ENCODE measurements at places on chromosomes 16 and 17.
A peak's percentile ranks its signal among the peaks of the same experiment; 100 is the strongest.

DNA sequence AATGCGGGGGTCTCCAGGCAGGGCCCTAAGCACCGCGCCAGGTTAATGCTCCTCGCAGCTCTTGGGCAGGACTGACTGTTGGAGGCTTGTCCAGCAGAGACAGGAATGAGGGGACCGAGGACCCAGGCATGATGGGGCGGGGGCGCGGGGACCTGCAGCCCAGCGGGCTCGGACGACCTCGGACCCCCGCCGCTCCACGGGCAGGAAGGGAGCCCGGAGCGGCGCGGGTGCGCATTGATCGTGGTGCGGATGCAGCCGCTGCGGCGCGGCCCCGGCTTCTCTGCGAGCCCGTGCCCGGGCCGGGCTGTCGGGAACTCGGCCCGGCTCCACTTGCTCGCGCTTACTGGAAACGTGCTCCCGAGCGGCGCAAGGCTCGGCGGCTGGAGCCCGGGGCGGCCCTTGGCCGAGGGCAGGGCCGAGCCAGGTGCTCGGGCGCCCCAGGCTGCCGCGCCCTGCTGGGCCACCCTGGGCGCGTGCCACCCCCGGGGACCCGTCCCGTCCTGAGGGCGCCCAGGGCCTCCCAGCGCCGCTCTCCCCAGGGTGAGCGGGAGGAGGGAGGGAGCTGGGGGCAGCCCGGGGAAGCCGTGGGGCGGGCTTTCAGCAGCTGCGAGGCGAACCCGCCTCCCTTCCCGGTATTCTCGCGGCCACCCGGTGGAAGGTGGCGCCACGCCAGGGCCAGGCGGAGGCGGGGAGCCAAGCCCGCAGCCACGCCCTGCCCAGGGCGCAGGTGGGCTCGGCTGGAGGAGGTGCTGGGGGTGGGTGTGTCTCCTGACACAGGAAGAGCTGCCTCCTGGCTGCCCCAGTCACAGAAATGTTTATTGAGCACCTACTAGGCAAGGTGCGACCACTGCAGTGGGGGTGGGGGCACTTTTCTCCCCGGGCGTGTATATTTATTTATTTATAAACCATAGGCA is 45.9 kb downstream of the SOCS3 start:
- DNase-seq = no peak

DNA sequence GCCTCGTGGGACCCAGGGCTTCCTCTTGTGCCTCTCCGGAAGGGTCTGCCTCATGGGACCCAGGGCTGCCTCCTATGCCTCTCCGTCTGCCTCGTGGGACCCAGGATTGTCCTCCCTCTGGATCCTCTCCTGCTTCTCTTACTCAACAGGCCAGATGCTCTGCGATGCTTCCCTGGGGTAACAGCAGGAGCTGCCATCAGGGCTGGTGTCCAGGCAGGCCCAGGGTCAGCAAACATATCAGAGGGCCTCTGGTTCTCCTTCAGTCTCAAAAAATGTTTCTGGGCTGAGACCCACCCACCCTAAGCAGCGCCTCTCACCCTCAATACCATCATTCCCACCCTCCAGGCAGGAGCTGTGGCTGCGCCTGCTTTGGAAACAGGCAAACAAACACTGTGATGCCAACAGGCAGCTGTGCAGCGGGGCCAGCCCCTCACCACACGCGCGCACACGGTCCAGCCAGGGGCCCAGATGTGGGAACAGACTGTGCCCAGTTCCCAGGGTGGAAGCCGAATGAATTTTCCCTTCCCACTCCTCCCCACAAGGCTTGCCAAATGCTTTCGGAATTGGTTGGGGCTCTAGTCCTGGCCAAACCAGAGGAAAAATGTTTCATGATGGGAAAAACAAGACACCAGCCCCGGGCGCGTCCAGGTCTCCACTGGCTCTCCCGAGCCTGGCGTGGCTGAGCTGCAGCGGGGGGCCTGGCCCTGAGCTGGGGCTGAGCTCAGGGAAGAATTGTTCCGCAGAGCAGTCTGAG is 11.3 kb downstream of the TIMM22 start:
- no peak for DNase-seq

GRCh38 chr16:31529937-31530312 is 2.2 kb downstream of the AHSP start:
- no peak for DNase-seq

DNA sequence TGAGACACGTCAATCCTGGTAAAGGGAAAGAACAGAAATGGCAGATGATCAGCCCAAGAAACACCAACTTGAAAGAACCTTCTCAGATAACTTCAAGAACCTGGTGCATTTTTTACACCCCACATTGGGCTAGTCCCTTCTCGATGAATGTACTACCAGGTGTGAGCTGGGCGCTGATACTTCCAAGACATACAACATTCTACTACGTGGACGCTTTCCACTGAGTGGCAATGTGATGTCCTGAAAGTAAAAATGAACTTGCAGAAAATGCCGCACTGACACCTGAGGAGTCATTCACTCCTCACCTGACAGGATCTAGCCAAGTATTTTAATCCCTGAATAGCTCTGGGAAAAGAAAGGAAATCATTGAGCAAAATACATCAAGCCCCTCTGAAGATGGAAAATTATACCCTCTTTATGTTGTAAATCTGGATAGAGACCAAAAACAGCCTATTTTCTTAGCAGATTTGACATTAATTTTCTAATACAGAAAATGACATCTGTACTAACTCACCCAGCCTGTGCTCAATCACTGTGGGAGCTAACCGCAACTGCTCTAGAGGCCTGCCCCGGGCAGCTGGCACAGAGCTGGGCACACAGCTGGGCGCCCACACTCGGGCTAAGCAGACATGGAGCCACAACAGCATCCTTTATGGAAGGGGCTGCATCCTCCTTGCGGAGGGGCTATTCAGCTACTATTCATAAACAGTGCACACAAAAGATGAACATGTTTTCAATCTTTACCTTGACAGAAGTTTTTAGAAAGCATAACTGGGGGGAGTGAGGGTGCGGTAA is 16.2 kb downstream of the SNN start:
- no peak for DNase-seq

- peak; percentile 78 for DNase-seq
Measured at GRCh38 chr16:79089735-79090284, 510.7 kb downstream of the MAF start.

DNA sequence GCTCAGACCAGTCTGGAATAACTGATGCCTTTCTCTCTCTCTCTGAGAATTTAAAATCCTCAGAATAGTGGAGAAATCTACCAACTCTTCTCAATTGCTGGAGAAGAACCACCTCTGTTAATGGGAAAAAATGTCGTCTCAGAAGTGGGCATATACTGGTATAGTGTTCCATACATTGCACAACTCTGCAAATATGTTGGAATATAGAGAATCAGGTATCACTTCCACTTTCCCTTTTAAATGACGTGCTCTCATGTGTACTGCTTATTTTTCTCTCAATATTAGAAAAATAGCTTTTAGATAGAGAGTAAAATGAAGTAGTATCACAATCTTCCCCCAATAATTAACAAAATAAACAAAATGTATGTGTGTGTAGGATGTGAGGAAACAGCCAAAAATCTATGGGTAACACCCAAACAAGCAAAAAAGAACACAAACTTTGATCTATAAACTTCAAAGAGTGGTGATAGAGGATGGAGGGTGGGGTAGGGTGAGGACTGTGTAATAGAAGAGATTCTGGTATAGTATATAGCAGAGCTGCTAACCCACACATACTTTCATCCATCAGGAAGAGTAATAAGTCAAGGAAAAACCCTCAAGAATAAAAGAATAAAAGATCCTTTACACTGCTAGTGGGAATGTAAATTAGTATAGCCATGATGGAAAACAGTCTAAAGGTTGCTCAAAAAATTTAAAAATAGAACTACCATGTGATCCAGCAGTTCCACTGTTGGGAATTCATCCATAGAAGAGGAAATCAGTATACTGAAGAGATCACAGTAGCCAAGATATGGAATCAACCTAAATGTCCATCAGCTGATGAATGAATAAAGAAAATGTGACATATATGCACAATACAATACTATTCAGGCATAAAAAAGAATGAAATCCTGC is 46.9 kb downstream of the NFATC3 start:
- DNase-seq = no peak

- DNase-seq = peak; percentile 39
Measured at GRCh38 chr17:59311051-59311468, 20.4 kb upstream of the YPEL2 start.

DNA sequence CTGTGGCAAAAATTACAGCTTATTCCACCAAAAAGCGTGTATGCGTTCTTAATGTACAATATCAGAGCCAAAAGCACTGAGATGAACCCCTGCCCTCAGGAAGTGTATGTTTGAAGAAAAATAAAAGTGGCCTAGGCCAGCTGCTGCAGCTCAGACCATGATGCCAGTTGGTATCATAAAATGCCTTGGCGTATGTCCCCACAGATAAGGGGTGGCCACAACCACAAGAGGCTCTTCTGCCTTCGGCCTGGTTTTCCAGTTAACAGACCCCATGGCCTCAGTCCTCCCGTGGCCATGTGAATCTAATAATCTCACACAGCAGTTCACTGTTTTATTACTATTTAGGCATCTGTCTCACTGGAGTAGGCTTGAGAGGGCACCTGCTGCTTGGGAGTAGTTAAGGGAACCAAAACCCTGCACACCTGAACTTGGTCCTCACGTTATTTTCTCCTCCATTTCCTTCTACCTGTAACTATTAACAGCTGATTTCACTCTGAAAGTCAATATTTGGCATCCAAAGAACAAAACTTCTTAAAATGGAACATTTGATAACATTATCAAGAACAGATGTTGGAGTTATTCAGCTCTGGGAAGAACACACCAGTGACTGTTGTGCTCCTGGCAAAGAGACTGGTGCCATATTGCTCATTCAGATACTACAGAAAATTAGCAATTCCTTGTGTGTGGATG is 34.8 kb upstream of the ERN1 start:
- no peak for DNase-seq

GRCh38 chr16:31273676-31274075 is 13.9 kb downstream of the ITGAM start:
- no peak for DNase-seq

DNA sequence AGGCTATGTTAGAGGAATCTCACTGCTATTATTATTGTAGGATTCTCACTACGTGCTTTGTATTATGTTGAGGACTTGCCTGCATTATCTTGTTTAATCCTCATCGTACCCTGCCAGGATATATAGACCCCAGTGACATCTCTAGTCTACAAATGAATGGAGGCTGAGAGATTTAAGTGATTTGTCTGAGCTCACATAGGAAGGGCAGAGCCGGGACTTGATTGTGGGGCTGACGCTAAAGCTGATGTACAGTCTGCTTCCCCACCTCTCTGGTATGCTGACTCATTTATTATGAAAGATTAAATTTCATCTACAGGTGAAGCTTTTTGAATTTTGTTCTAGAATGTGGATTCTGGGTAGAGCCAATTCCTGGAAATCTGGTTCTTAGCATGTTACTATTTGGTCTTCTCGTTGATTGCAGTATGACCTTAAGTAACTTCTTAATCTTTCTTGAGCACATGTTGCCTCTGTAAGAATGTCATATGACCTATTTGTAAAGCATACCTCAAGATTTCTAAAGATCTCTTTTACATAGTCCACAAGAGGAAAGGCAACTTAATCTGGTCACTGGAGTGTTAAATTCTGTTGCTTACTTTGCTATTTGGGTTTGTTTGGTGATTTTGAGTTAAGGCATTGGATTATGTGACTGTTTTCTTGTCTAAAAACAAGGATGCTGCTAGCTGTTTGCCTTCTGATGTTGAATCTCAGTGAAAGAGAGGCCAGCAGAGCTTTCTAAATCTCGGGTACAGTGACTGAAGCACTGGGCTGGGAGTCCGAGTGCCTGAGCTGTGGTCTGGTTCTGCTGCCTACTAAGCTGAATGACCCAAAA is 12.4 kb downstream of the METTL9 start:
- no peak for DNase-seq

- no peak for DNase-seq
Measured at GRCh38 chr16:83542491-83542890, 265.3 kb upstream of the HSBP1 start.

- DNase-seq = no peak
Measured at GRCh38 chr16:72621651-72622050, 426.3 kb downstream of the ZFHX3 start.

- no peak for DNase-seq
Measured at GRCh38 chr17:72104863-72105234, 16.0 kb upstream of the SOX9 start.

DNA sequence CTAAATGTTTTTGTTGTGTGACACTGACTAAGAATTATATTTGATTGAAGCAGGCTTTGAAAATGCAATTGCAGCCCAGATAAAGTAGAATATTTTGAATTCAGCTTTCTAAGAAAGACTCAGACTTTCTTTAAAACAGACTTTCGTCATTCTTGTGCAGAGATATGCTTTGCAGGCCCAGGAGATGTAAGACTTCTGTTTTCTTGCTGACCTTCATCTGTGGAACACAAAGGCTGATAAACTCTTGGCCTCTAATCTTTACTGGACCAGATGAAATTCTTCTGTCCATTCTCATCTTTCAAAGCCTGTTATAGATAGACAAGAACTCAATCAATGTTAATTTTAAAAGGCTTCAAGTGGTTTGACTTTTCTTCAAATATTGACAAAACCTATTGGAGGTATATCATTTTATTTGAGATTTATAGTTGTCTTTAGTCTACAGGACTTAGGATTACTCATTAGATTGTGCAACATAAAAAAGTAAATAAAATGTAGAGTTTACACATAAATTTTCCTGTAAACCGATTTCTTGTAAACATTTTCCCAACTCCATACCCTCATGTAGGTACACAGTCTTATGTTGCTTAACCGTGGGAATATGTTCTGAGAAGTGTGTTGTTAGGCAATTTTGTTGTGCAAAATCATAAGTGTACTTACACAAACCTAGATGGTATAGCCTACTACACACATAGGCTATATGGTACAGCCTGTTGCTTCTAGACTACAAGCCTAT is 94.2 kb downstream of the MAP2K4 start:
- no peak for DNase-seq

DNA sequence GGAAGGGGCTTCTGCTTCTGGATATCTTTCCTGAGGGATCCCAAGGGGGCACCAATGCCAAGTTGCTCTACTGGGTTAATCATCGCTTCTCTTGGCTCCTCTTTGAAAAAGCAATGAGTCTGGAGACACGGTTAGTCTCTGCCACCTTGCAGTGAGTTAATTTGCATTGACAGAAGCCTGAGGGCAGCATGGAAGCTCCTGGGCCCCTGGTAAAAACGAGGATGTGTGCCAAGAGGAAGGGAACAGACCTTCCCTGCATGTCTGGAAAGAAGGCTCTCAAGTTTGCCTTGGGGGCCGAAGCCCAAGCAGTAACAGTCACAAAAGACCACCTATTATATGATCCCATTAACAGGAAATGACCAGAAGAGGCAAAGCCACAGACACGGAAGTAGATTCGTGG is 86.7 kb downstream of the IRX5 start:
- no peak for DNase-seq
